Suppressor macrophage (primary cell): ENCODE measurements at places on chromosomes 13 and 19.

GRCh38 chr13:94557684-94558235 lies 38.2 kb downstream of the TGDS start:
- DNase-seq: no peak

- DNase-seq: no peak
These were observed 129.3 kb downstream of the PTPRS start for GRCh38 chr19:5211217-5211822.

- DNase-seq: peak; percentile 55
These were observed 2.0 kb upstream of the LILRB2 start for GRCh38 chr19:54282686-54283470.

GRCh38 chr13:41823476-41823875 lies 137.4 kb downstream of the VWA8 start:
- no peak for DNase-seq

DNA sequence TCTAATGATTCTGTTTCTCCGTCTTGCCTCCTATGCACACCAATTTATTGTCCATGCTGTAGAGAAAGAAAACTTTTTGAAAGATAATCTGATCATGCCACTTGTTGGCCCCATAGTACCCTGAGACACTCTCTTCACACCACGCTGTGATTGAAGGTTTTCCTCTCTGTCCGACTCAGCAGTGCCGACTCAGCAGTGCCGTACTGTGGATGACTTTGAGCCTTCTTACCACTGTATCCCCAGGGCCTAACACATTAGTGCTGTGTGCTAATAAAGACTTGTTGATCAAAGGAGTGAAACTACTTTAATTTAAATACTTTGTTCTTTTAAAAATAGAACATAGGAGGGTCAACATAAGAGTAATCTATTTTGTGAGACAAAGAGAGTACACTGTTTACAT lies 429.6 kb downstream of the KLF12 start:
- no peak for DNase-seq

DNA sequence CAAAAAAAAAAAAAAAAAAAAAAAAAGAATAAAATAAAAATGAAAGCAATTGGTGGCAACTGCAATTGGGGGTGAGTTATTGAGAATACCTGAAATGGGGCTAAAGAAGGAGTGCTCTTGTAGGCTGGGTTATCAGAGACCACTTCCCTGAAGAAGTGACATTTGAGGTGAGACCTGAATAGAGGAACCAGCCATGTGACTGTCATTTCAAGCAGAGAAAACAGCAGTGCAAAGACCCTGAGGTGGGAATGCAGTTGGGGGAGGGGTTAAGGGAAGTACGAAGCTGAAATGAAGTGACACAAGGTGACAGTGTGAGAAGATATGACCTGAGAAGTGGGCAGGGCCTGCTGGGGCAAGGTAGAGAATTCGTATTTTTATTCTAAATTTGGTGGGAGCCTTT lies 4.3 kb upstream of the PALM3 start:
- DNase-seq: no peak

GRCh38 chr19:32469795-32470194 lies 64.2 kb downstream of the DPY19L3 start:
- no peak for DNase-seq
